ENCODE measurements at places on chromosomes 3 and 15.
A peak's percentile ranks its signal among the peaks of the same experiment; 100 is the strongest.

DNA sequence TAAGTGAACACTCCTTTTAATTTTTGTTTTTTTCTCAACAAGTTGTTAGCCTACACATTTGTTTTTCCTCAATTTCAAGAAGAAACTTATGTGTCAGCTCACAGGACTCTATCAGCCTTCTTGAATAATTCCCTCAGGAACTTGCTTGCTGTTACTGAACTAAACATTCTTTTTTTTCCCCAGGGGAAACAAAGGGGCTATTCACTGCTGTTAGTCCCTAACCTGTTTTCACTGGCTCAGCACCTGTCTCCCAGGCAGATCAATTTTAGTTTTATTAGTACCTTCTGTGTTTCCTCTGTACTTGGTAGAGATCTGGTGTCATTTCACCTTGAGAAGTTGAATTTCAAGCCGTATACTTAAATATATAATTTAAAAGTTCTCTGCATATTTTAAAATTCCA lies 644.6 kb downstream of the CADM2 start:
- peak; percentile 22 for DNase-seq

- no peak for DNase-seq
These were observed 221.2 kb downstream of the NLGN1 start for GRCh38 chr3:173618703-173619102.

DNA sequence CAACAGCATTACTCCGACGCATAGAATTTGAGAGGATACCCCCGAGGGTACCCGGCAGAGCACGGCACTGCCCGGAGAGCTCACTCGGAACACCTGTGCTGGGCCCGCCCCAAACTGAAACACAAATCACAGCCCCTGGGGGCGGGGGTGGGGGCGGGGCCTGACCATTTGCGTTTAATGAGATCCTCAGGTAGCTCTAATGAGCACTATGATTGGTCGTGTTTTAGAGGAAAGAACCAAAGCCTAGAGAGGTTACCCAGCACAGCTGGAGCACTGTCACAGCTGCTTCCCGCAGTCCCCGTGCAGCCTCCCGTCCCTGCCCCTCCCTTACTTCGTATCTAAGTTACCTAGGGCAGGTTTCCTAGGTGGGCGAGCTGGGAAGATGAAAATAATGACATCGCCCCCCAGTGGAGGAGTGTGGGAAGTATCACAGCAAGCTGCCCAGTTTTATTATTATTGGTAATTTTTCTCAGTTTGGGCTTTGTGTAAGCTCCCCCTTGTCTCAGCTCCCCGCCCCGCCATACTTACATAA lies 187.1 kb downstream of the PDE8A start:
- DNase-seq = peak; percentile 21

- no peak for DNase-seq
These were observed 133.9 kb upstream of the SKOR1 start for GRCh38 chr15:67691450-67691849.

- no peak for DNase-seq
These were observed 210.8 kb downstream of the STT3B start for GRCh38 chr3:31743331-31744089.

Data from NCI-H1048 (cell line).